ENCODE measurements at places on chromosomes 12 and 14. TPM values are rescaled to one million over a fixed set of nuclear protein-coding genes. Genes with fewer than 3 reads are reported as not detected.

DNA sequence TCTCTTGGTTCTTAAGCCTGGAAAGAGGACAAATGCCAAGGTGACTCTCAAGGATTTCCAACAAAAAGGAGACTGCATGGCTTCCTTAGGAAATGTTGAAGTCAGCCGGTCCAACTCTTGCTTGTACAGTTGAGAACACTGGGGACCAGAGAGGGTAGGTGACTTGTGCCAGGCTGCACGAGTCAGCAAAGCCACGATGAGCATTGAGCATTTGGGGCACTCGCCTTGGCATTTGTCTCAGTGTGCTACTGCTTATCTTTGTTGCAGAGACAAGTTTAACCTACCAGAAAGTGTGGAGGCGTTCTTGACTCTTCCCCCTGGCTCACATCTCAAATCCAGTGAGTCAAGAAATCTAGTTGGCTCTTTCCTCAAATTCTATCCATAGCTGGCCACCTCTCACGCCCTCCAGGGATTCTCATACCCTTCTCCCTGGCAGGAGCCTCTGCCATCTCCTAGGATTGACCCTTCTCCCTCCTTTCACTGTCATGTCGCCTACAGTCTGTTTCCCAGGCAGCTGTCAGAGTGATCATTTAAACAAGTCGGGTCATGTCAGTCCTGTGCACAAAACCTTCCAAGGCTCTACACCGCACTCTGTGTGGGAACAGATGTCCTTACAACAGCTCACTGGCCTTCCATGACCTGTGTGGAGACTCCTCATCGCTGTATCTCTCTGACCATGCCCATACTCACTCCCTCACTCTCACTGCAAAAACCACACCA, 17.2 kb upstream of the KRT83 start:
- no peak for DNase-seq

DNA sequence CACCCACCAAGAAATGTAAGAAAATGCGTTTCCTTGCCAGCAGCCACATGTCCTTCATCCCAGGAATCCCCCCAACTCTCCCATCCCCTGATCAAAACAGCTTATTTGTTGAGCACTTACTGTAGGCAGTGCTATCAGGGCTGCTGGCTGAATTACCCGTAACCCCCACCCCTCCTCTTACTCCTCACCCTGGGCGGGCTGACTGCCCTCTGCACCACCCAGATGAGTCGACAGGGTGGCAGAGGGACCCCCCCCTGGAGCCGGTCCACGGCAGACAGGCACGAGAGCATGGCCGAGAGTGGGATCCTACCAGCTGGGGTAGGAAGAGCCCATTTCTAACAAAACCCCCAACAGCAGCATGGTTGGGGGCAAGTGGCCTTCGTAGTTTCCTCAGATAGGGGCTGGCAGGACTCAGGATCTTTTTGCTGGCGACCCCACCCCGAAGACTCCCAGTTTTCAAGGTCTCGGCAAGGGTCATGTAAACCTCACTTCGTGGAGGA, 1.1 kb upstream of the RHOF start:
- DNase-seq, result no peak

DNA sequence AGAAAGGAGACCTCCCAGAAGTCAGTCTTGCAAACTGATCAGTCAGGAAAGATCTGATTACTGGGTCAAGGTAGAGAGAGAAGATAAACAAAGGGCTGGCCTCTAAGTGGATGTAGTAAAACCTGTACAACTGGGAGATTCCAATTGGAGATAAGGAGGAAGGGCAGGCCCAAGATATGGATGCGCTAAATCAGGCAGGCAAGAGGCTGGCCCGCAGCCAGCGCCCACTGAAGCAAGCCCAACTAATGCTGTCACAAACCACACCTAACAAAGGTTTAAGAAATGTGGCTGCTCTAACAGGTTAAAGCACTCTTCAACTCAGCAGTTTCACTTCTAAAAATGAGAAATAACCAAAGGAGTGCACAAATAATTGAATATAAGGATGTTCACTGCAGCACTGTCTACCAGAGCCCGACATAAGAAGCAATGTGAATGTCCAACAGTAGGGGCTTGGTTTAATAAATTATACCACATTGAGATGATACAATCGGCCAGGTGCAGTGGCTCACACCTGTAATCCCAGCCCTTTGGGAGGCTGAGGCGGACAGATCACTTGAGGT, 4.7 kb downstream of the GLTP start:
- no peak for DNase-seq

GRCh38 chr14:62491146-62491545, 554.1 kb downstream of the KCNH5 start:
- DNase-seq, result no peak

- peak; percentile 45 for DNase-seq
Measured at GRCh38 chr12:71684081-71684480, 1.8 kb upstream of the TMEM19 start.

GRCh38 chr12:78683031-78683430, 181.5 kb upstream of the SYT1 start:
- no peak for DNase-seq

DNA sequence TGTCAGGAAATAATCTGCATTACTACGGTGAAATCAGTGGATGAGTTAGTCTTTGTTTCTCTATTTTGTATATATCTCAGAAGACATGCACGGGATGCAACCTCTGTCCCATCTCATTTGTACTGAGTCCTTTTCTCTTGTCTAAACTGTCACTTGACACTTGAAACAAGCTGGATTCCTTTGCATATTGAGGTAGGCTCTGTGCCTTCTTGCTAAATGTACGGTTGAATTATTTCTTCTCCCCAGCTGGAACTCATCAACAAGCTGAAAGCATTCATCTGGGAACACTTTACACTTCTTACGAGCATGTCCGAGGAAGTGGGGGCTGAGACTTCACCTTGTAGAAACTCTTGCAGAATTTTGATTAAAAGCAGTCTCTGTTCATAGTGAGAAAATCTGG, 119.5 kb downstream of the VEZT start:
- no peak for DNase-seq

- no peak for DNase-seq
Measured at GRCh38 chr14:104175811-104176210, 37.4 kb downstream of the KIF26A start.

GRCh38 chr14:95055318-95055717, 102.0 kb downstream of the DICER1 start:
- no peak for DNase-seq

DNA sequence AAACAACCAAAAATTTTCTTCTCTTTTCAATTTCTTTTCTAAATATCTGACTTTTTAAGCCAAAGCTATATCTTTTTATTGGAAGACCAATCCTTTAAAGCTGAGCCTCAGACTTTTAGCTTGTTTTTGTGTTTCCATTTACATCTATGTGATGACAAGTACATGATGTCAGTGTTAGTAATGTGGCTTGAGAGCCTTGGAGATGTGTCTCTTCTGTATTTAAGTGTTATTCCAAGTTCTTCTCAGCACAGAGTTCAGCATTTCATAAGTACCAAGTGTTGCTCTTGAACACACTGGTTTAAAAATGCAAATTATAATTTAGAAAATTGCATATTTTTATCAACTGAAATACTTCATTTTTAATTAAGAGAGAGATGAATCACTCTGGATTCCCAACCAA, 948.9 kb upstream of the FLRT2 start:
- DNase-seq, result no peak

DNA sequence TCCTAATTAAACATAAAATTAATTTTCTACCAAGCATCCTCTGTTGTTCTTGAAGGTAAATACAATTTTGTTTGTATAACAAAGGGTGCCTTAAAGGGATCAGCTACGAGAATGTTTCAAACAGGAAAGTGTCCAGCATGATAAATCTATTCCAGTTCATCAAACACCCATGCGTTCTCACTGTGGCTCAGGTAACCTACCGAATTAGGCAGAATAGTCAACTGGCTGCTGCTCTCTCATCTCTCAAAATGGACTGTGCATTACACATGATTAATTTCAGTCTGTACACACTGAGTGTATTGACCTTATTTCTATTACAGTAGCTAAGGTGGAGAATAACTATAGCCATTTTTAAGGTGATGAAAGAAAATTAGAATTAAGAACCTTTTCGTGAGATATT, 127.5 kb upstream of the RMST start:
- no peak for DNase-seq

- no peak for DNase-seq
Measured at GRCh38 chr14:28635387-28635786, 131.2 kb upstream of the FOXG1 start.

DNA sequence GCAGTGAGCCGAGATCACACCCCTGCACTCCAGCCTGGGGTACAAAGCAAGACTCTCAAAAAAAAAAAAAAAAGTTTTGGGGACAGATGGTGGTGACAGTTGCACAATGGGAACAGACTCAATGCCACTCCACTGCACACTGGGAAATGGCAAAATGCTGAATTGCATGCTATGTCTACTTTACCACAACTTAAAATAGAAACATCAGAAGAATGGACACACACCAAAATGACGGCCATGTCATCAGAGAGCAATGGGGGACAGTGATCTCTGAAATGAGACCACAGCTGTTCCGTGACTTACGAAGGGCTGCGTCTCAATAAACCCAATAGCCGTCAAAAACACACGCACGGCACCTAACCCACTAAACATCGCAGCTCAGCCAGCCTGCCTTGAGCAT, 13.7 kb downstream of the DDX54 start:
- no peak for DNase-seq

DNA sequence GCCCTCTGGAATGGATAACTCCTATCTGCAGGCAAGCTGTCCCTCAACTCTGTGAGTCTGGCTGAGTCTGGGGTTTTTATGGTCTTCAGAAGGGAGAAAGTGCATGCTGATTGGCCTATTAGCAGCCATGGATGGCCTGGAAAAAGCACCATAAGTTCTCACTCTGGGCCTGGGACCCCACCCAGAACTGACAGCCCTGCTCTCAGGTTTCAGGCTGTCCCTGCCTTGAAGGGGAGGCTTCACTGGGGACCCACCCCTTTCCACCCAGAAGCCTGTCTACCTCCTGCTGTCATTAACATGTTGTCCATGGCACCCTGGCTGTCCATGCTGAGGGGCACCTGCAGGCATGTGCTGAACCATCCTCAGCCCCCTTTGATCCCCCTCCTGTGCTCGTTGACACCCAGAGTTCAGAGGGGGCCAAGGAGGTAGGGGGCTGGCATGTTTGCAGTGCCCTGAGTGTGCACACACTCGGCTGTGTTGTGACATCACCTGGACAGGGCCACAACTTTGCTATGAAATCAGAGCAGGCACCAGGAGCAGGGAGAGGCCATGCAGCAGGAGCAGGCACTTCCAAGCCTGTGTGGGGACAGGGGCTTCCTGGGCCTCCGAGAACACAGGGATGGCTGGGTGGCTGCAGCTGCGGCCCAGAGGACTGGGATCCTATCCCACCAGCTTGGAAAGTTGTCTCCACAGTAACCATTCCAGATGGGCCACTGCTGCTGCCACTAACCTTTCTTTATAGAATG, 84.7 kb downstream of the ACSS3 start:
- no peak for DNase-seq

DNA sequence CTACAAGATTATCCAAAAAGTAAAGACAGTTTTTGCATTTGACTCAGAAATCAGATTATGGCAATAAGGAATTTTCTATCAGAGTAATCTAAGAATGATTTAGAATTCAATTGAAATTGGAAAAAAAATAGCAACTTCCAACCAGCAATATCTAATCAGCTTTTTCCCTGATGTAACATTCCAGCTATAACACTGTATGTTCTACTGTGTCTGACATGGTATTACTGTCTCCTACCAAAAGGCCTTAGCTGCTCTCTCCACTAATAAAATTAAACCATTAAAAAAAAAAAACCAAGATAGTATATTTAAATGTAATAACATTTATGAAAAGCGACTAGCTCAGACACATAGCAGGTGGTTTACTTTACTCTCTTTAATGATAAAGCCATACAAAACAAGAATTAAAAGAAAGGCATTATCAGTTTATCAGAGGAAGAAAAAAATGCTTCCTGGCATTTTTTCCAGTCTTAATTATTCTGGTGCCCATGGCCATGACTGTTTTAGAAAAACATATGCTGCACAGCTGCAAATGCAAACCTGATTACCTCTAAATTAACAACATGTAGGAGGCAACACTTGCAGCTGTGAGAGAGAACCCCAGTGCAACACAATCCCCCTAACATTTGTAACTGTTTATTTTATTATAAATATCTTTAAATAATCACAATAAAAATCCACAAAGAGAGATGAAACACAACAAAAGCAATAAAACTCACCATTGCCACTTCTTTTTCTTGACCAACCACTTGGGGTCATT, 28.8 kb downstream of the PHLDA1 start:
- DNase-seq, result no peak

DNA sequence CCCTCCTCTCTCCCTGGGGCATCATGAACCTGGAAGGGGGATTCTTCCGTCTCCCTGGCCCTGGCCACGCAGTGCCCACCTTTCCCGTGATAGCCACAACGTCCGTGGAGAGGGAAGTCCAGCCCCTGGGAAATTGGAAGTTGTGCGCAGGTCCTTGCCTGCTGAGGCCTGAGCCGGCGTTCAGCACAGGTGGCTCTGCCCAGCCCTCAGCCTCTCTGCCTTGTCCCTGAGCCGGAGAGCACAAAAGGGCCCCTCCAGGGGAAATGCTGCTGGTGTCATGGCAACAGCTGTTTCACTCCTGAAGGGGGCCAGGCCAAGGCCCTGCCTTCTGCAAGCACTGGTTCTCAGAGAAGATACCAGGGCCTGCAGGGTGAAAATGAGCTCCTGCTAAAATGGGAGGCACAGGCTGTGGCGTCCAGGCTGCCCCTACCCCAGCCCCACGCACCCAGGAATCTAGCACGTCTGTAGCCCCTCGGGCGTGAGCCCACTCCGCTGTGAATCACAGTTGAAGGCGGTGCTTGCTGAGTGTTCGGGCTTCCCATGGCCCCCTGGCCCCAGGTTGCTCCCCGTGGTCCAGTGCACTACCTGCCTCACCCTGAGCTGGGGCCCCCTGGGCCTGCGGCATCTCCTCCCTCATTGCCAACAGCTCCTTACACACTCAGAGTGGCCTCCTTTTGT, 149.4 kb downstream of the ADGRD1 start:
- DNase-seq, result no peak

DNA sequence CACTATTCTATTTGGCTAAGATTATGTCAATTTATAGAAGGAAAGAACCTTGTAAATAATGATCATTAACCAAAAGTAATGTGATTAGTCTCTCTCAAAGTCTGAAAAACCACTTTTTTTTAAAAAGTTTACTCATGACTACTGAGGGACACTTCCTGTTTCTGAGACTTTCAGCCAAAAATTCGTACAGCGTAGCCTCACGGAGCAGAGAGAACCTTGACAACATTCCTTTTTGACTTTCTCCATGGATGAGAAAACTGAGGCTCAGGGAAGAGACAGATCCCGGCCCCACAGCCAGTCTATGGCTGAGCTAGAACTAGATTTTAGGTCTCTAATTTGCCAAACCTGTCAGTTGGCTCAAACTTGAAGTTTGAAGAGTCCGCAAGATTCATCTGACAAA, 68.2 kb downstream of the DAD1 start:
- no peak for DNase-seq

GRCh38 chr12:68410018-68410660, 78.0 kb upstream of the MDM1 start:
- DNase-seq, result no peak

GRCh38 chr12:66584673-66585072, 94.2 kb downstream of the GRIP1 start:
- DNase-seq, result no peak

XRCC3 gene
- 16.7 TPM for total RNA-seq

RNF212B gene
- not detected for total RNA-seq

PLXNC1 gene
- total RNA-seq, result 49.8 TPM

CLEC9A gene
- 8.3 TPM for total RNA-seq

OR11H7 gene
- total RNA-seq, result not detected

ATL1 gene
- total RNA-seq, result 11.0 TPM

POTEG gene
- not detected for total RNA-seq

DAO gene
- not detected for total RNA-seq

DDN gene
- 0.81 TPM for total RNA-seq

OASL gene
- 4.6 TPM for total RNA-seq

ST8SIA1 gene
- 0.54 TPM for total RNA-seq

OR6C2 gene
- not detected for total RNA-seq

KRT6C gene
- not detected for total RNA-seq

TSPAN19 gene
- total RNA-seq, result not detected

NYNRIN gene
- 20.2 TPM for total RNA-seq

NACA gene
- 951 TPM for total RNA-seq
